GM13976 (cell line): ENCODE measurements at places on chromosomes 1 and 21.

DNA sequence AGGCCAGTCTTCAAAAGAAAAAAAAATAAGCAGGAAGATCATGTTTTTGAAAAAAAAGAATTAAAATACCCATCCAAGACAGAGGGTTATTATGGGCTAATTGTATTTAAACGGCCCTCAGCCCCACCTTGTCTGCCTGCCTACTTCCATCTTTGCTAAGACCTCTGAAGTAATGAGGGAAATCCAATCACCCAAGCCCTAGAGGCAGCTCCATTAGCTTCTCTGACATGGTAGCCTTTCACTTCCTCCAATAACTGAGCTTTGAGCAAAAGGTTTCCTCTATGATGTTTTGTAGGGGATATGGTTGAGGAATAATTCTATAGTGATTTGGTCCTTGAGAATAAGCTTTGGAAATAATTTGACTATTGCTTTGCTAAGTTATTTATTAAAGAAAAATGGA lies 178.2 kb upstream of the SGIP1 start:
- no peak for DNase-seq

DNA sequence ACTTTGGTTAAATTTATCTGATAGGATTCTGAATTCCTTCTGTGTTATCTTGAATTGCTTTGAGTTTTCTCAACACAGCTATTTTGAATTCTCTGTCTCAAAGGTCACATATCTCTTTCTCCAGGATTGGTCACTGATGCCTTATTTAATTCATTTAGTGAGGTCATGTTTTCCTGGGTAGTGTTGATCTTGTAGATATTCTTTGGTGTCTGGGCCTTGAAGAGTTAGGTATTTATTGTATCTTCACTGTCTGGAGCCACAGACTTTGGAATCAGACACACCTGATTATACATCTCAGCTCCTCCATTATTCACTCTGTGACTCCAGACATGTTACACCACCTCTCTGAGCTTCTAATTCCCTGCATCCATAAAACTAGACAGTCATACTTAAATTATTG lies 34.2 kb upstream of the ETS2 start:
- no peak for DNase-seq

DNA sequence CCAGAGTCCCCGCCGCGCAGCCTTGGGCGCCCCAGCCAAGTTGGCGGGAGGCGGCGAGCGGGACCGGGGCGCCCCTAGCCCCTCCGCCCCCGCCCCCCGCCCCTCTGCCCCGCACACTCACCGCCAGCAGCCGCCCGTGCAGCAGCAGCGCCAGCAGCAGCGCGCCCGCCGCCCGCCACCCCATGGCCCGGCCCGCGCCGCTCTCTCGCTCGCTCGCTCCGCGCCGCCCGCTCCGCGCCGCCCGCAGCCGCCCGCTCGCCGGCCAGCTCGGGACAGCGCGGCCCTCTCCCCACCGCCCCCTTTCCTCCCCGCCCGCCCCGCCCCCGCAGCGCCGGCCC lies at the start of gene HSPG2:
HSPG2 (minus strand) TSS at position 277 of the 338 bp plus-strand sequence; CDS start at position 184, 93 bp downstream.
- no peak for DNase-seq

GRCh38 chr1:10171105-10171767 lies 39.1 kb upstream of the KIF1B start:
- DNase-seq, result no peak

GRCh38 chr1:231207437-231207836 lies 33.6 kb upstream of the GNPAT start:
- no peak for DNase-seq

DNA sequence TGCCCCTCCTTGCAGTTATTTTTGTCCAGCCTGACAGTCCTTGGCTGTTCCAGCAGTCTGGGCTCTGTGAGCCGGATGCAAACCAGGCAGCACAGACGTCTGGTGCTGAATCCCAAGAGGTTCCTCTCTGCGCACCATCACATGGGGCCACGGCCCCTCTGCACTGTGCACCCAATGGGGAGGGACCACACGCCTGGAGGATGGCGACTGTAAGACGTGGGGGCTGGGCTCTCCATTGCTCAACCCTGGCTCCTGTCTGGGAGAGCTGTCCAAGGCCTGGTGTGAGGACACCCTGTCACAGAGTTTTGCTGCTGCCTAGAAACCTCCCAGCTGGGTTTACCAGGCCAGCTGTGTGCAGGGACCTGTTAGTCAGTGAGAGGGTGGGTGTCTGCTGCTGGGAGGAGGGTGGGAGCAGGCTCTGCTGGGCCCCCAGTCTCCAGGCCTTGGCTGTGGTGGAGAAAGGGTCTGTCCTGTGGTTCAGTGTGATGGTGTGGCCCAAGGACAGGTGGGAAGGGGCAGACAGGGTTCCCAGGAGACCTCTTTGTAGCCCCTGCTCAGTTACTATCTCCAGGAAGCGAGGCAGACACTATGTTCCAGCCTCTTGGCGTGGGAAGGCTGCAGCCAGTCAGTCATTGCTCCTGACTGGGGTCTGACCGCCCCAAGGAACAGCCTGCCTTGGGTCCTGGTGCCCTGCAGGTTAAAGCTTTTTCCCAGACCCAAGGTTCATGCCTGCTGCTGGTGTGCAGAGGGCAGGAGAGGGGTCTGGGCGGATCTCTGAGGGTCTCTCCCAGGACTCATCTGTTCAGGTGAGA lies 13.8 kb downstream of the HEYL start:
- no peak for DNase-seq

DNA sequence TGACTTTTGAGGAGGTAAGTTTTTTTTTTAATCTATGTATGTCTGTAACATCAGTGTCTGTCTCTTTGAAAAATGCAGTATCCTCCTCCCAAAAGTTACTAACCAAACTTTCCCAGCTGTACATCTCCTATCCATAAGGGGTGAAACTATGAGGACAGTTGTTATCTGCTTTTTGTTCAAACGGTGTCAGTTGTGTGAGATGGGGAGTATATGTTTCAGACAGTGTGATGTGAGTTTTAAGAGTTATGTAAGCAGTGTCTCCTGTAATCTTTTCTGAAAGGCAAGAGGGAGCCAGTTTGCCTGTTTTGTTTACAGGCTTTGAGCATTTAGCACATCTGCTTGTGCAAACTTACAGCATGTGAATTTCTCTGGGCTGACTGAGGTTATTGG lies 34.8 kb upstream of the CACYBP start:
- DNase-seq, result no peak

DNA sequence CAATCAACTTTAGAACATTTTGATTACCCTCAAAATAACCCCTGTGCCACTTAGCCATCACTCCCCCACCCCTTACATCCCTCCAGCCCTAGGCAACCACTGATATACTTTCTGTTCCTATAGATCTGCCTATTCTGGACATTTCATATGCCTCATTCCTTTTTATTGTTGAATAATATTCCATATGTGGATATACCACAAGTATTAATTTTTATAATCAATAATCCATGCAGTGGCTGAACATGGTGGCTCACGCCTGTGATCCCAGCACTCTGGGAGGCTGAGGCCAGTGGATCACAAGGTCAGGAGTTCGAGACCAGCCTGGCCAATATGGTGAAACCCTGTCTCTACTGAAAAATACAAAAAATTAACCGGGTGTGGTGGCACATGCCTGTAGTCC lies 20.1 kb upstream of the MED18 start:
- DNase-seq, result no peak

- DNase-seq, result no peak
Measured at GRCh38 chr21:46056450-46056903, 41.4 kb upstream of the COL6A2 start.

DNA sequence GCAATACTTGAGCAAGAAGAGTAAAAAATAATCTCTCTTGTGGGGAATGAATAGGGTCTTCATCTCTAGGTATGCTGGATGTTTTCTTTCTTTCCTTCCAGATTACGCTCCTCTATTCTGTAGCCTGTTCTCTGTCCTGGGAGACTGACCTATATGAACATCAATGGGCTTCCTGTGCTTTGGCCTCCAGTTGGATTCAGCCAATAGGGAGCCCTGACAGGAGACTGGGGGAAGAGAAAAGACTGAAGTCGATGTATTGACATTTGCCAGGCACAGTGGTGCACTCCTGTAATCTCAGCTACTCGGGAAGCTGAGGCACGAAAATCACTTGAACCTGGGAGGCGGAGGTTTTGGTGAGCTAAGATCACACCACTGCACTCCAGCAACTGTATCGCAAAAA lies 17.6 kb downstream of the SEMA6C start:
- DNase-seq, result no peak
